ENCODE measurements at places on chromosomes 13 and 19.

DNA sequence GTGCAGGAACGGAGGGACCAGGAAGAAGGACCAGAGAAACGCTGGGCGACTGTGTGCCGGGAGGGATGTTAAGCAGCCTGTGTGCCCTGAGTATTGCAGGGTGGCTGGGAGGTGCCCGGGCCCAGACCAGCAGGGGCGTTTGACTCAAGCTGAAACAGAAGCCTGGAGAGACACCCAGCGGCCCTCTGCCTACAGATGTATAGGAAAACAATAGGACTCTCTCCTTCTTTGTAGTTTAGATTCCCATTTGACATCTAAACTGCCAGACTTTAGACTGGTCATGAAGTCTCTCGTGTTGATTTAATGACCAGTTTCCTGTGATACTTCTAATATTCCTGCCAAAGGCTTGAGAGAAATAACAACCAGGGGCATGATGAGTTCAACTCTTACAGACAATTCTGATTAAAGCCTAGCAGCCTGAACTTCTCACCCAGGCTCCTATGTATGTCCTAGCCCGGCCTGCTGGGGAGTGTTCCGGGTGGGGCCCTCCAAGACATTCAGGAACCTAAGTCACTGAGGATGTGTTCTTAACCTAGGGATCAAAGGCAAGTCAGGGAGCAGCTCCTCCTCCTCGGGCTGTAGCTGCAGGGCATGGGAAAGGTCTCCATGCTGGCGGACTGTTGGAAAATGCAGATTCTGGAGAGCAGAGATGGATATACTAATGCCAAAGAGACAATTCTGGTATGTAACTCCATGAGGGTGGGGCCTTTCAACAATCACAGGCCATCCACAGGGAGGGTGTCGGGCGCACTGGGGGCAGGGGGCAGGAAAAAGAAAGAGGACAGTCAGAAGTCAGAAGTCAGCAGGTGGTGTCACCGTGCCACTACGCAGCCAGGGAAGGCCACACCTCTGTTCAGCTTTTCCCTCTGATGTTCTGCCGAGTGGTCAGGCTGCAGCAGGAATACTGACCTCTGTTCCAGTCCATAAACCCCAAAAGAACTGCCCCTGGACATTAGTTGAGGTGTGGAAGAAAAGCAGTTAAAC lies 131.8 kb downstream of the STARD13 start:
- DNase-seq = no peak

GRCh38 chr19:54376610-54377285 lies 12.0 kb upstream of the LAIR1 start:
- DNase-seq = no peak

GRCh38 chr19:14689598-14690503 lies at the start of gene ZNF333:
ZNF333 (plus strand) TSS chr19:14690048; CDS start chr19:14693492, 3,444 bp downstream.
- DNase-seq = peak; percentile 90

DNA sequence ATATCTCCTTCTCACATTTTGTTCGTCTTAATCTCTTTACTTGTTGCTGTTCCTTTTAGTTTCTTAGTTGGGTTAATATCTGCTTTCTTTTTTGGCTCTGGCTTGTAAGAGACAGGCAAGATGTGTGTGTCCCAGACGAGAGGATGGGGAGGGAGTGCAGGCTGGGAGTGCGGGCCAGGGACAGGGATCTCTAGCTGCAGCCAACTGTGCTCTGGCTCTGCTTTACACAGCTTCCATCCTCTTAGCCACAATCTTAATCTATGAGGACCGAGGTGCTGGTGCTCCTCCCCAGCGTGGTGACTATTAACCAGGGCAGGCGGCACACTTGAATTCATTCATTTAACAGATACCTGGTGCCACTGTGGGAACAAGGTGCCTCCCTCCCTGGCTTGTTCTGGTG lies 70.9 kb upstream of the WASF3 start:
- no peak for DNase-seq

- DNase-seq = no peak
Observed at GRCh38 chr19:6743066-6743465, 3.6 kb downstream of the TRIP10 start.

DNA sequence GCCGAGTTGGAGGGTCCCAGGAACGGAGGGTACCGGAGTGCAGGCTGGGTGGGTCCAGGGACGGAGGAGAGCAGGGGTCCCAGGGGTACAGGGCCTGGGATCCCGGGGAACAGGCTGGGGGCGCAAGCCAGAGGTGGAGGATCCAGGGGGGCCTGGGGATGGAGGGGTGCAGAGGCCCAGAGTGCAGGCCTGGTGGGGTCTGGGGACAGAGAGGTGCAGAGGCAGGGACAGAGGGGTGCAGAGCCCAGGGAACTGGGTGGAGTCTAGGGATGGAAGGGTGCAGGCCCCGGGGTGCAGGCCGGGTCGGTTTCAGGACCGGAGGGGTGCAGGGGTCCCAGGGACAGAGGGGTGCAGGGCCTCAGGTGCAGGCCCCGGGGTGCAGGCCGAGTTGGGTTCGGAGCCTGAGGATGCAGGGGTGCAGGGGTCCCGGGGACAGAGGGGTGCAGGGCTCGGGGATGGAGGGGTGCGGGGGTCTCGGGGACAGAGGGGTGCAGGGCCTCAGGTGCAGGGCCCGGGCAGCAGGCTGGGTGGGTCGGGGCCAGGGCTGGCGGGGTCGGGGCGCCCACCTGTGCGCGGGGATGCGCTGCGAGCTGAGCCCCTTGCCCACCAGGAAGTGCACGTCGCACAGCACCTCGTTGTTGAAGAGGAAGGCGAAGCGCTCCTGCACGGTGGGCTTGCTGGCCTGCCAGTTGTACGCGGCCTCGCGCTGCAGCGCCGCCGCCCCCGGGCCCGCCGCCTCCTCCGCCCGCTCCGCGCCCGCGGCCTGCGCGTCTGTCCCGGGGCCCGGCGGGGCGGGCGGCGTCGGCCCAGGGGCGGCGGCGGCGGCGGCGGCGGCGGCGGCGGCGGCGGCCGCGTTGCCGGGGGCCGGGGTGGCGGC lies 545 bp downstream of the BTBD2 start:
- DNase-seq = no peak

- DNase-seq = no peak
Observed at GRCh38 chr19:1952635-1953034, 11.7 kb downstream of the CSNK1G2 start.

GRCh38 chr19:53432088-53432661 lies 391 bp downstream of the ZNF761 start:
- DNase-seq = peak; percentile 0

DNA sequence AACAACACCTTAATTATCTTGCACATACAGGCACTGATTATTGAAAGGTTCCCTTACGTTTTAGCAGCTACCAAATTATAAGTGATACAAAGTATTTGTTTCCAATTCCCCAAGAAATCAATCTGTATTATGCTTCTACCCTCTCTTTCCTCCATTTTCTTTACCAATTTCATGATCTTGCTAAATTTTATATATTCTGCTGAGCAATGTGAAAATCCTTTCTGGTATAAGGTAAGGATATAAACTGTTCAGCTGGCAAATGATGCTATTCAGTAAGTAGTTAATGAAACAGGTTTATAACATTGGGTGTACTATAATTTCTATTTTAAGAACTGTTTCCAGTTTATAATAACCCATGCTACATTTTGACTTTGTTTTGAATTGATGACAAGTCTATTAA lies 985 bp upstream of the EEF1AKMT1 start:
- no peak for DNase-seq

GRCh38 chr19:45508417-45508860 lies 1.2 kb downstream of the VASP start:
- DNase-seq = no peak

- no peak for DNase-seq
Observed at GRCh38 chr13:94662274-94662945, 49.9 kb downstream of the SOX21 start.

GRCh38 chr13:23750383-23751121 lies 138.6 kb downstream of the MIPEP start:
- DNase-seq = no peak

DNA sequence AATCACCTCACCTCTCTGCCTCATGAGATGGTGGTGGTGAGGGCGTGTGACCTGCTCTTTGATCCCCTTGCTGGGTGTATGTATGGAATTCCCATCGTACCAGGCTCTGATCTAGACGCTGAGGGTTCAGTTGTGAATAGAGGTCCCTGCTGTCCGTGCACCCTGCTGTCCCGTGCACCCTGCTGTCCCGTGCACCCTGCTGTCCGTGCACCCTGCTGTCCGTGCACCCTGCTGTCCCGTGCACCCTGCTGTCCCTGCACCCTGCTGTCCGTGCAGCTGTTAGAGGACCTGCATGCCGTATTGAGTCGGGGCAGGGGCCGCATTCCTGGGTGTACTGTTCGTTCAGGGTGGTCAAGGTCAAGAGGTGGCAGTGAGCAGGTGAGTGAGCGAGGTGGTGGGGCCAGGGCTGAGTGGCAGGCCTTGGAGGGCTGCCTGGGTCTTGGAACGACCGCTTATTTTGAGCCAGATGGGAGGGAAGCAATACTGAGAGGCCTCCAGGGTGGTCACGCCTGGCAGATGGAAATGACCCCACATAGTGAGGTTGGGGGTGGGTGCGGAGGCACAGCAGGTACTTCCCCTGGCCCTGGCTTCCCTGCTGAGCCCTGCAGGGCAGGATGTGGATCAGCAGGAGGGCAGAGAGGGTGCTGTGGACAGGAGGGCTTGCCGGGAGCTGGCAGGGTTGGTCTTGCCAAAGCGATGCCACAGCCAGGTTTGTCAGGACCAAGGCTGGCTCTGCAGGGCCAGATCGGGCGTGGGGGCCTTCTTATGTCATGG lies 4.6 kb upstream of the EPN1 start:
- DNase-seq = no peak

- DNase-seq = no peak
Observed at GRCh38 chr19:42278452-42279154, 9.6 kb downstream of the CIC start.

DNA sequence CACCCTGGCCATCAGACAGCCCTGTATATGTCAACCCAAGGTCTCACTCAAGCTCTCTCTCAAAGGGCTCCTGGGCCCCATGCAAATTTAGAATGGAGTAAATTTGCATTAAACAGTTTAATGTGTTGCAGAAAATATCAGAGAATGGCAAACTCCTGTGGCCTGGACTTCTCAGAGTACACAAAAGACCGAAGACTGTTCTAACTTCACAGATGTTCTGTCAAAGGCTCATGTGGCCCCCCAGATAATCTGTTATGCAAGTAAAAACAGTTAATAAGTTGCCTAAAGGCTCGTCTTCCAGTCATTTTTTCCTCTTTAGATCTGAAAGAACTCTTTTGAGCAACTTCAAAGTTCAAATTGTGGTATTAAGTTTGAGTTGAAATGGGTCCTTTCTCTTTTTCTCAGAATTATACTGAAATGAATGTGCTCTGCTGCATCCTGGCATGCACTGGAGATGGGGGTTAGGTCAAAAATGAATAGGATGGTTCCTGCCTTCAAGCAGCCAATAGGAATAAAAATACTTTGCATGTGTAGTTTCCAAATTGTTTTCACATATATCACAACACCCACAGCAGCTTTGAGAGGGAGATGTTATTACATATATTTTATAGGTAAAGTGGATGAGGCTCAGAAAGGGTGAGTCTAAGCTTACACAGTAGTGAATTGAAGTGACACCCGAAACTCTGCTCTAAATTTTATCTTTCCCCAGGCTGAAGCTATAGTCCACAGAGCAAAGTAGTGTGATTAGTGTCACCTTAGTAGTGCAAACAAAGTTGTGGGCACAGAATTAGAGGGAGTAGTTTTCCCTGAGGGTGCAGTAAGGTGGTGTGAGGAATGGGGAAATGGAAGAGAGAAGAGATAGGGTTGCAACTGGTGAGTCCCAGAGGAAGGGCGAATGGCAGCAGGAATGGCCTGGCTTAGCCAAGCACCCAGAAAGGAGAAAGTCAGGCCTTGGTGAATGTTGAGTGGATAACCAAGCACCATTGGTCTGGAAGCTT lies 205.0 kb upstream of the RFC3 start:
- no peak for DNase-seq

GRCh38 chr19:39768786-39769185 lies 9.9 kb upstream of the LEUTX start:
- no peak for DNase-seq

DNA sequence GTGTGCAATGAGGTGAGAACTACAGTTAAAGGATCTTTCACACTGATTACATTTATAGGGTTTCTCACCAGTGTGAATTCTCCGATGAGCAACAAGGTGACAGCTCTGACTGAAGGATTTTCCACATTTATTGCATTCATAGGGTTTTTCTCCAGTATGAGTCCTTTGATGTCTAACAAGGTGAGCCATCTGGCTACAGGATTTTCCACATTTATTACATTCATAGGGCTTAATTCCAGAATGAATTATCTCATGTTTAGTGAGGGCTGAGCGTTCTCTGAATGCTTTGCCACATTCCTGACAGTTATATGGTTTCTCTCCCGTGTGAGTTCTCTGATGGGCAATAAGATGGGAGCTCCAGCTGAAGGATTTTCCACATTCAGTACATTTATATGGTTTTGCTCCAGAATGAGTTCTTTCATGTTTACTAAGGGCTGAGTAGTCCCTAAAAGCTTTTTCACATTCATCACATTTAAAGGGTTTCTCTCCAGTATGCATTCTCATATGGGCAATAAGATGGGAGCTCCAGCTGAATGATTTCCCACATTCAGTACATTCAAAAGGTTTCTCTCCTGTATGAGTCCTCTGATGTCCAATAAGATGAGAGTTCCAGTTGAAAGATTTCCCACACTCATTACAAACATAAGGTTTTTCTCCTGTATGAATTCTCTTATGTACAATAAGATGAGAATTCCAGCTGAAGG lies 4.4 kb upstream of the C19orf18 start:
- no peak for DNase-seq

DNA sequence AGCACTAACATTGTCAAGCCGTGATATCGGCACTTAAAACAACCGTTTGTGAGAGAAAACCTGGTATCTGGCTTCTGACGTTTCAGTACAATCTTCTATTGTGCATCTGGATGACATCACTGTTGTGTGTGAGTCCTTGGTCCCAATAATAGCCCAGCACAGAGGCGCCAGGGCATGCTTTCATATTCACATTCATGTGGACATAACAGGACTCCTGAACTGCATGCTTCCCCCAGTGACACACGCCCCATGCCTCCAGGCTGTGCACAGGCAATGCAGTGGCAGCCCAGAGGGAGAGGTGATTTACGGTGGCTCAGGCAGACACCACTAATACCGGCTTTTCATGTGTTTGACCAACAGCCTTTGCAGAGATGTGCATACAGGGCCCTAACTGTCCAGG lies 58.1 kb downstream of the MRPL57 start:
- DNase-seq = no peak

DNA sequence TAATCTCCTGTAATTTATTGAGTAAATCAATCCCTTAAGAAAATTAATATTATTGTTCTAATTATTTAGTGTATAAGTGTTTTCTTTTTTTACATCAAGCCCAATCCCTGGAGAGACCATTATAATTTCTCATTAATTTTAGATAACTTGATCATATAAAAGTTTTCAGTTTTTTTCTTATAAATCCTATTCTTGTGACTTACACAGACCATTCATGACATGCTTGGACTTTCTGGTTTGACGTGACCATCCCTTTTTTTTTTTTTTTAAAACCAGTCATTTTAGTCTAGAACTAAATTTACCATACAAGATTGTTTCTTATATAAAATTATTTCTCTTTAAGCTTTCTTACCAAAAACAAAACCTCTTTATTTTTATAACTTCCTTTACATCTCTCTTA lies 5.4 kb upstream of the MTRF1 start:
- DNase-seq = no peak

GRCh38 chr19:5804516-5805461 lies at the start of gene NRTN:
NRTN (plus strand) TSS chr19:5805067; CDS start chr19:5824166, 19,099 bp downstream.
- peak; percentile 32 for DNase-seq

GRCh38 chr19:30393046-30393445 lies 20.9 kb downstream of the ZNF536 start:
- no peak for DNase-seq

Data from T-helper 22 cell (primary cell).